Cardiac fibroblast (primary cell): ENCODE measurements at places on chromosomes 6 and 20.

- DNase-seq = no peak
Observed at GRCh38 chr6:36825452-36825851, 13.8 kb downstream of the CPNE5 start.

DNA sequence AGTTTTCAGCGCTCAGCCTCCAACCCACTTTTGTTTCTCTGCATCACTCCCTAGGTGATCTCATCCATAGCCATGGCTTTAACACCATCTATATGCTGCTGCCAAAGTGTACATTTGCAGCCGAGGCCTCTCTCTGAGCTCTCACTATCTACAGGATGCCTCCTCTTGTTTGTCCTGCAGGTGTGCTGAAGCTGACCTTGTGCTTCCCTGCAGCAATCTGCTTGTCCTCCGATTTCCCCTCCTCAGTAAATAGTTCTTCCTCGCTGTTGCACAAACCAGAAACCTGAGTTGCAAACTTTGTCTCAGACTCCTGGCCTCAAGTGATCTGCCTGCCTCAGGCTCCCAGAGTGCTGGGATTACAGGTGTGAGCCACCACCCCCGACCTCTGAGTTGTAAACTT, 3.7 kb upstream of the TXNDC5 start:
- DNase-seq = no peak

- DNase-seq = peak; percentile 42
Observed at GRCh38 chr20:44209686-44210405, 725 bp downstream of the OSER1 start.

- DNase-seq = no peak
Observed at GRCh38 chr6:88045521-88046136, 2.0 kb upstream of the SPACA1 start.

DNA sequence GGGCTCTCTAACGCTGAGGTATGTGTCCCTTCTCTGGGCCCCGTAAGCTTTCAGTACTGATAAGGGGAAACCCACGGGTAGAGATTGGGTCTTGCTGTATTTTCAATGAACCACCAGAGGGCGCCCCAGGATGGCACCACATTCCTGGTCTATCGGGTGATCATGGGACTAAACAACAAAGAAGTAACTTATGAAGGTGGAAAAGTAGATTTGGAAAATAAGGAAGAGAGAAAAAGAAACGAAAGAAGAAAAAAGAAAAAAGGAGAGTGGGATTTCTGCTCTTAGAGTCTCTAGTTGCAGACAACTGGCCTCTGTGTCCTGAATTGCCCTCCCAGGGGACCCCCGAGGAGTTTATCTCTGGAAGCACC, 93.8 kb downstream of the GMPR start:
- peak; percentile 82 for DNase-seq

DNA sequence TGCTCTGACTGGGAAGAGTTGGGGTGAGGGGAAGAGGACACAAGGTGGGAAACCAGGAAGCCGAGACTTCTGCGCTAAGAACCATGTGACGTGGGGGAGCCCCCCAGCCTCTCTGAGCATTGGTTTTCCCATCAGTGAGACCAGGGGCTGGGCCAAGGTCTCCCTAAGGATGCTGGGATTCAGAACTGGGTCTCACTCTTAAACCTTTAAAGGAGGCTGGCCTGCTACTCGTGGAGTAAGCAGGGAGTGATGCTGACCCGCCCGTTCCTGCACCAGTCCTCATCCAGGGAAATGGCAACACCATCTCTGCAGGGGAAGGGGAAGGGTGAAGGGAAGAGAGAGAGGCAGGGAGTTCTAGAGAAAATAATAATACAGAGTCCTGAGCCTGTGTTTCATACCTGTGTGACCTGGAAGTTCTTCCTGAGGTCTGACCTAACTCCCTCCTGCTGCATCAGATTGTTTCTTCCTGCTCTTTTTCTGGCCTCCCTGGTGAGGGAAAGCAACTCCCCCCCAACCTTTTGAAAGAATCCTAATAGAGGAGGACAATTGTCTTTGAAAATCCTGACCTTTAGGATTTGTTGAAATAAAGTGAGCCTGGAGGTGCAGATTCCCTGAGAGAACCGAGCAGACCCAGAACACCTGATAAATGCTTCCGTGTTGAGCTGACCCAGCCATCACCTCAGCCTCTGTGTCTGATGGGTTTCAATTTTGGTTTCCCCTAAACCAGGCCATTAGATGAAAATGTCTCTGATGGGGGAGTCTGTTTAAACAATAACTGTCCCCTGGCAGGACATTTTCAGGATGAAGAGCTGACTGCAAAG, 3.0 kb upstream of the GRM4 start:
- no peak for DNase-seq

DNA sequence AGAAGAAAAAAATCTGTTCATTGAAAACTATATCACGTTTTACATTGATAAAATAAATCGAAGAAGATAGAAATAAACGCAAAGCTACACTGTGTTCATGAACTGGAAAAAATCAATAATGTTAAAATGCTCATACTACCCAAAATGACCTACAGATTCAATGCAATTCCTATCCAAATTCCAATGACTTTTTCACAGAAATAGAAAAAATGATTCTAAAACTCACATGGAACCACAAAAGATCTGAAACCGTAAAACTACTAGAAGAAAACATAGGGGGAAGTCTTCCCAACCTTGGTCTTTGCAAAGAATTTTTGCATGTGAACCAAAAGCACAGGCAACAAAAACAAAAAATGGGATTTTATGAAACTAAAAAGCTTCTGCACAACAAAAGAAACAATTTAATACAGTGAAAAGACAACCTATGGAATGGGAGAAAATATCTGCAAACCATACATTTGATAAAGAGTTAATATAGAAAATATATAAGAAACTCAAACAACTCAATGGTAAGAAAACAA, 33.9 kb upstream of the ULBP3 start:
- no peak for DNase-seq

- DNase-seq = peak; percentile 14
Observed at GRCh38 chr20:3560578-3560977, 89.8 kb downstream of the ATRN start.

- peak; percentile 88 for DNase-seq
Observed at GRCh38 chr6:4637691-4638433, 138.3 kb upstream of the CDYL start.

- DNase-seq = no peak
Observed at GRCh38 chr20:47136782-47137181, 219.7 kb downstream of the ZMYND8 start.

DNA sequence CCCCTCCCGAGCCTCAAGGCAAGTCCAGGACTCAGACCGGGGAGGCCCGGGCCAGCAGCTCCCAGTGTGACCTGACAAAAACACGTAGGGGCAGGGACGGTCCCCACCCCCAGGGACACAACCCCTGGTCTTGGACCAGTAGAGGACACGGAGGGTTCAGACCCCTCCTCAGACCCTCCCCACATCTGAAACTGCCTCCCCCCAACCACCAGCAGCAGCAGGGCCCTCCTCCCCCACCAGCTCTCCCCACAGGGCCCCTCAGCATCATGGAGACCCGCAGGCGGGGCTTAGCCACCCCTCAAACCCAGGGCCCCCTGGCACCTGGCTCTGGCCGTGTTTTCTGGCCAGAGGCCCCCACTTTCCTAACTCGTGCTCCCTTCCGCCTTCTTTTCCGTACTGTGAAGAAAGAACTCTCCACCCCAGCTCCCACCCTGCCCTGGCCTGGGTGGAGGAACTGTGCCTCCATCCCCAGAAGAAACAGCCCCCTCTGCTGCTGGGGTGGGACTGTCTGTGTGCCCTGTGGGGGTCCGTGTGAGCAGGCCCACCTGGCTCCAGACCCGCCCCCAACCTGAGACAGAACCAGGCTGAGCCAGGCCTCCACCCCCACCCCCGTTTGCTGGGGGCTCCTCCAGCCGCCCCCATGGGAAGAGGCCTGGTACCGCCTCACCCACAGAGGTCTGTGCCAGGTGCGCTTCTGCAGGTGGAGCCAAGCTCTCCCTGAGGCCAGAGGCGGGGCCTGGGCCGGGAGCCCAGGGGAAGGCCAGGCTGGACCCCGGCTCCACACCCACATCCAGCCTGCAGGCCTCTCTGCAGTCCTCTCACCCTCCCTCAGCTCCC, 39.0 kb upstream of the MDFI start:
- no peak for DNase-seq

- peak; percentile 87 for DNase-seq
Observed at GRCh38 chr6:88780714-88781389, 182.6 kb downstream of the RNGTT start.

DNA sequence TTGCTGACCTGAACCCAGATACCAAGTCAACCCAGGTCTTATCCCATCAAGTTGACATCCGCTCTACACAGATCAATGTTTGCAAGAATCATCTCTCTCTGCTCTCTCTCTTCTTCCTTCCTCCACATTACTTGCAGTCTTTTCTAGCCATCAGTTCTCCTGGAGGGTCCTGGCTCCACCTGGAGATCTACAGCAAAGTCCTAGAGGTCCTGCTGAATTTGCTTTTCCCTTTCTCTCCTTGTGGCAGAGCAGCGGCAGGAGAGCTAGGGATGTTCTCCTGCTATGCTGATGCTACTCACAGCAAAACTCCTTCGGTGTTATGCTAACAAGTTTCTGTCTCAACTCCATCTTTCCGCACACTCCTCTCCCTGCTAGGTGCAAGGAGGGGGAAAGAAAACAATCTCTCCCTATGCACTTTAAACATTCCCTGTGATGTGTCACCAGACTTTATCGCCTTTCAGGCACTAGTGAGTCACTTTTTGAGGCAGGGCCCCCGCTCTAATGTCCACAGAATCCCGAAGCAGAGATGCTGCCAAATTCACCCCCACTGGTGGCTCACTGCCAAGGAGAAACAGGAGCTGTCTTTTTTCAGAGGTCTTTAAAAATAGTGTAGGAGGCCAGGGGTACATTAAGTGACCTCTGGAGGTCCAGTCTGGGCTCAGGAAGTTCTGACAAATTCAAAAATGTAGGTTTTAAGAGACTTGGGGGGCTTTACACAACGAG, 62.6 kb downstream of the FAM50B start:
- peak; percentile 91 for DNase-seq

DNA sequence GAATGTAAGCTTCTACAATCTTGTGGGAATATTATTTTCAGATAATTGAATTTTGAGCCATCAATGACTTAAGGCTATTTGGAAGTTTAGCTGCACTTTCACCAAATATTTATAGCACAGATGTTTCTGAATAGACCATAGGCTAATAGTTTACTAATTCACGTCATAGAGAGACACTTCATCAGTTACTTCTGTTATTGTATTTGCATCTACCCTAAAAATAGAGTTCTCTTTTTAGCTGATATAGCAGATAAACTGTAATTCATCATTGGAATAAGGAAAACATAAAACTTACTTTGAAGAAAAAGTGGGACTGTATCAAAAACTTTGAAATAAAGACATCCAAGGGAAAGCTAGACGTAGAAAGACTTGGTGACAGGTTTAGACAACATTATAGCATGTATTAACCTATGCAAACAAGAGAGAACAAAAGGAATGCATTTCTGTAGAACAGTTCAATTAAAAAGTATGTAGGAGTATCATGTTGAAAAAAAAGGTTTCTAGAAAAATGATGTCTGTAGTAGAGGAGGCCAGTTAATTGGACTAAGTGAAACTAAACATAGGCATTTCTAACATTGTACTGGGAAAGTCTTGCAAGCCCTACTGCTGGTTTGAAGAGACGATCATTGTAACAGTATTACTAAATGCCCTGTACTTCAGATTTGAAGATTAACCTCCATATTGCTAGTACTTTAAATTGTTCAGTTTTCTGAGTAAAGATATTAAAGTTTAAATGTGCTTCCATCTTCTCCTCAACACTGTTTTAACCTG, 123.3 kb downstream of the ZFAND3 start:
- no peak for DNase-seq

GRCh38 chr6:130836055-130836640, 8.9 kb downstream of the SMLR1 start:
- DNase-seq = no peak

DNA sequence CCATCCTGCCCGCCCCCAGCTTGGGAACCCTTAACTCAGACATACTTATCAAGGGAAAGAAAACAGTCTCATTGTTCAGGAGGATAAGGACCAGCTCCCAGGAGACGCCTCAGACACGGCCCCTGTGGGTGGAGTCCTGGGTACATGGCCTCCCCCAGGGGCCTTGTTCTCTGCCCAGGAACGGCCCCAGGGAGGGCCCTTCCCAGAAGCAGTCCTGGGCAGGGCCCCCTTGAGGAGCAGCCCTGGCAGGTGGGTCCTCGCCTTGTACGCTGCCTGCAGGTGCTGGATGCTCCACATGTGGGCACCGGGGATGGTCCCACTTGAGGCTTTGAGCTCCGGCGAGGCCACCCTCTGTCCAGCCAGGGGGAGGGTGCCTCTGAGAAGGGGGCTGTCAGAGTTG, 4.5 kb upstream of the GATA5 start:
- peak; percentile 20 for DNase-seq
